Activated naive CD8-positive, alpha-beta T cell treated with anti-CD3 and anti-CD28 coated beads, Interleukin-2, amount 50 U/mL, for 24 hours (primary cell): ENCODE measurements at places on chromosomes 13 and 19.

DNA sequence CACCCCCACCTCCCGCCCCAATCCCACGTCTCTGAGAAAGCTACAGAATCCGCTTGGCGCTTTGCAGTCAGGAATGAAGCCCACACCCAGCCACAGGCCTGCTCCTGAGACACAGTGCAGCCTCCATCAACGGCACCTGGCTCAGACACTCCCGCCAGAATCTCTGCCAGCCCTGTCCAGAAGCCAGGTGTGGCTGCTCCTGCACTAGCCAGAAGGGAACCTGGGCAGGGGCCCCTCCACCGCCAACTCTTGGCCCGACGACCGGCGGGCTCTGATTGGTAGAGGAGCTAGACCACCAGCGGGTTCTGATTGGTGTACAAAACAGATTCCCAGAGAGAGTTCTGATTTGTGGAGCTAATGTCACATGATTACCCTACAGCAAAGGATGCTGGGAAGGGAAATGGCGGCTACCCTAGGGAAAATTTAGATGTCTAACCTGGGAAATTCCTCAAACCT lies 2.9 kb upstream of the PPP6R1 start:
- H3K27ac ChIP-seq = no peak overlapping the region
- H3K36me3 ChIP-seq = peaks cover 24% of the 10 kb centered on the region
- no peak overlapping the region for H3K4me3 ChIP-seq
- H3K27me3 ChIP-seq = no peaks in the 10 kb centered on the region
- peaks cover 20% of the 10 kb centered on the region for H3K4me1 ChIP-seq

GRCh38 chr19:32566246-32566830 lies 14.7 kb upstream of the PDCD5 start:
- H3K36me3 ChIP-seq = no peaks in the 10 kb centered on the region
- DNase-seq = no peak
- H3K4me3 ChIP-seq = no peak overlapping the region

- DNase-seq = no peak
- no peaks in the 10 kb centered on the region for H3K4me1 ChIP-seq
- peaks cover 20% of the 10 kb centered on the region for H3K27me3 ChIP-seq
- no peaks in the 10 kb centered on the region for H3K36me3 ChIP-seq
- no peak overlapping the region for H3K27ac ChIP-seq
These were observed 4.8 kb upstream of the SERP2 start for GRCh38 chr13:44368599-44369368.

- no peaks in the 10 kb centered on the region for H3K27me3 ChIP-seq
- no peaks in the 10 kb centered on the region for H3K4me1 ChIP-seq
- no peaks in the 10 kb centered on the region for H3K36me3 ChIP-seq
- no peak overlapping the region for H3K27ac ChIP-seq
- H3K4me3 ChIP-seq = no peak overlapping the region
These were observed 1015.7 kb downstream of the EFNB2 start for GRCh38 chr13:105519771-105520170.

DNA sequence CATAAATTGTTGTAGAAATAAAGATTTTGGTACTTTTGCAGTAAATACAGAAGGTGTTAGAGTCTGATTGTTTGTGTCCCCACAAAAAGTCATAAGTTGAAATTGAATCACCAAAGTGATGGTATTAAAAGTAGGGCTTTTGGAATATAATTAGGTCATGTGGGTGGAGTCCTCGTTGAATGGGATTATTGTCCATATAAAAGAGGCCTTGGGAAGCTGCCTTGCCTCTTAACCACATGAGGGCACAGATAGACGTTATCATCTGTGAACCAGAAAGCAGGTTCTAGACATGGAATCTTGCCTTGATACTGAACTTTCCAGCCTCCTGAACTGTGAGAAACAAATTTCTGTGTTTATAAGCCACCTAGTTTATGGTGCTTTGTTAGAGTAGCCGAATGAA lies 186.8 kb downstream of the PRR20E start:
- no peaks in the 10 kb centered on the region for H3K27me3 ChIP-seq
- DNase-seq = no peak
- H3K27ac ChIP-seq = no peak overlapping the region
- H3K4me3 ChIP-seq = no peak overlapping the region
- H3K4me1 ChIP-seq = no peaks in the 10 kb centered on the region

DNA sequence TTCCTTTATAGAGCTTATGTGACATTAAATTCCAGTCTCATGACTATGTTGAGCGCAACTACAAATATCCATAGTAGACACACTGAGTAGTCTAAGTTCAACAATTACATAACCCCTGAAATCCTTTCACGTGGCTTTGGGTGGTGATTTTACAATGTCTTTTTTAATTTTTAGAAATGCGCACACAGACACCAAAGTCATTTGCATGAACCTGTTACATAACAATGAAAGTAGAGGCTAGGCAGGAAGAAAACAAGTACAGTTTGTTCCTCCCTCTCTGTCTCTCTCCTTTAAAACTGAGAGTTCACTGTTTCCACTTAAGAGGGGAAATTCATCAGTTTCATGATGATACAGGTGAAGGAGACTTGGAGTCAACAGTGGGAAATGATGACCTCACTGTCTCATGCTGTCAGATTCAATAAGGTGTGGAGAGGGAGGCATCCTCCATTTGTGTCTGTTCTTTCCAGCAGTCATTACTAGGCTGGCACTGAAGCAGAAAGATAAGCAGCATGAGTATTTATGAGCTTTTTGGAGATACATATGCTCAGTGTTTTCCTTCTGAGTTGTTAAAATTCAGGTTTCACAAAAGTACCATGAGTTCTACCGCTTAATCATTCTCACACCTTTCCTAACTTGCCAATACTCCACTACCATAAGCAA lies 201.8 kb downstream of the LHFPL6 start:
- H3K27me3 ChIP-seq = peaks cover 6% of the 10 kb centered on the region
- no peaks in the 10 kb centered on the region for H3K36me3 ChIP-seq
- no peak overlapping the region for H3K27ac ChIP-seq
- H3K4me3 ChIP-seq = no peak overlapping the region

DNA sequence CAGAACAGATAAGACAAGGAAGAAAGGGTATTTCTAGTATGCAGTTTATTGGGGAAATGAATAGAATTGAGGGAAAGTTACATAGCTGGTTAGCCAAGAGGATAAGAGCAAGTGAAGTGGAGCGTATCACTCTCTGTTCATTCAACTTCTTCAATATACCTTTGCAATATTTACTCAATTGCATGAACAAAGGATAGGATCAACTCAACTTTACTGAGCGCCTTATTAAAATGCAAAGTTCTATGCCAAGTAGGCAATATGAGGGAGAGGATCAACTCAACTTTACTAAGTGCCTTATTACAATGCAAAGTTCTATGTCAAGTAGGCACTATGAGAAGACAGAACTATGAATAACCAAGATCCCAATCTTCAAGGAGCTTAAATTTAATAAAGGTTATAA lies 43.9 kb downstream of the ZC3H13 start:
- DNase-seq = no peak
- no peak overlapping the region for H3K4me3 ChIP-seq
- peaks cover 2% of the 10 kb centered on the region for H3K4me1 ChIP-seq
- no peak overlapping the region for H3K27ac ChIP-seq
- H3K27me3 ChIP-seq = no peaks in the 10 kb centered on the region
- H3K36me3 ChIP-seq = peaks cover 42% of the 10 kb centered on the region

GRCh38 chr13:27666951-27667350 lies 45.3 kb downstream of the POLR1D start:
- H3K27ac ChIP-seq = no peak overlapping the region
- H3K27me3 ChIP-seq = no peaks in the 10 kb centered on the region
- H3K4me1 ChIP-seq = no peaks in the 10 kb centered on the region
- peaks cover 10% of the 10 kb centered on the region for H3K36me3 ChIP-seq
- no peak for DNase-seq

GRCh38 chr19:9406798-9407352 lies 28.5 kb downstream of the ZNF266 start:
- H3K4me3 ChIP-seq = peak overlapping the region; percentile 68
- no peak overlapping the region for H3K27ac ChIP-seq
- H3K27me3 ChIP-seq = no peaks in the 10 kb centered on the region
- H3K36me3 ChIP-seq = peaks cover 51% of the 10 kb centered on the region
- DNase-seq = peak; percentile 66
- peaks cover 14% of the 10 kb centered on the region for H3K4me1 ChIP-seq

DNA sequence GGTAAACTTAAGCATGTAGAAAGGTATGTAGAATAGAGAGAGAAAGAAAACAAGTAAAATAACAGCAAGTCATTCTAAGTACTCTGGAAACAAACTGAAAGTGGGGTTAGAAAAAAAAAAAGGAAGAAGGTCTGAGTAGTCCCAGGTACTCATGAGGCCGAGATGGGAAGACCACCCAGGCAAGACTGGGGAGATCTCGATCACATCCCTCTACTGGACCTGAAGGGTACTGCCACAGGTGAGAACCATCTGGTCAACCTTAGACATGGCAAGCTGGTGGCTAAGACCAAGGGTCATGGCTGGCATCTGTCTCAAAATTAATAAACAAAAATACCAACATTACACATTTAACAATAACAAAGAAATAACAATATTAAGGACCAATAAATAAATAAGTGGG lies 36.3 kb upstream of the ZNF724 start:
- DNase-seq = peak; percentile 7
- no peaks in the 10 kb centered on the region for H3K27me3 ChIP-seq
- peaks cover 5% of the 10 kb centered on the region for H3K36me3 ChIP-seq
- no peak overlapping the region for H3K27ac ChIP-seq
- H3K4me3 ChIP-seq = no peak overlapping the region
- H3K4me1 ChIP-seq = peaks cover 2% of the 10 kb centered on the region
